ENCODE measurements at places on chromosomes 13 and 19.

DNA sequence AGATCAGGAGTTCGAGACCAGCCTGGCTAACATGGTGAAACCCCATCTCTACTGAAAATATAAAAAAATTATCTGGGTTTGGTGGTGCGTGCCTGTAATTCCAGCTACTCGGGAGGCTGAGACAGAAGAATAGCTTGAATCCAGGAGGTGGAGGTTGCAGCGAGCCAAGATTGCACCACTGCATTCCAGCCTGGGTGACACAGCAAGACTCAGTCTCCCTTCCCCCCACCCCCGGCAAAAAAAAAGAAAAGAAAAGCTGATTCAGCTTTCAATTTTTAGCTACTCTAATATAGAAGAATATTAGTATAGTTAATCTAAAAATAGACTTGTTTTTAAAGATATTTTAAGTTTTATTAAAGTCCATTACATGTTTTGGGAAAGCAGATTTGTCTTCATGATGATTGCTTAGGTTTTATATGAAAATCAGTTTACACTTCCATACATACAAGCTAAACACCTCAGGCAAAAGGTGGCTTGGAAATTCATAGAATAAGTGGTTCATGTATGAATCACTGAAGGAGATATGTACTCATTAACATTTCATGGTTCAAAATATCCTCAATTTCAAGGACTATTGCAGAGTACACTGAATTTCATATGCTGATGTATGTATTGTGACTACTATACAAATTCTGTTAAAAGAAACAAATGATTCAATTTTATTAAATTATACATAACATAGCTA lies 165.2 kb downstream of the TDRD3 start:
- DNase-seq = no peak

DNA sequence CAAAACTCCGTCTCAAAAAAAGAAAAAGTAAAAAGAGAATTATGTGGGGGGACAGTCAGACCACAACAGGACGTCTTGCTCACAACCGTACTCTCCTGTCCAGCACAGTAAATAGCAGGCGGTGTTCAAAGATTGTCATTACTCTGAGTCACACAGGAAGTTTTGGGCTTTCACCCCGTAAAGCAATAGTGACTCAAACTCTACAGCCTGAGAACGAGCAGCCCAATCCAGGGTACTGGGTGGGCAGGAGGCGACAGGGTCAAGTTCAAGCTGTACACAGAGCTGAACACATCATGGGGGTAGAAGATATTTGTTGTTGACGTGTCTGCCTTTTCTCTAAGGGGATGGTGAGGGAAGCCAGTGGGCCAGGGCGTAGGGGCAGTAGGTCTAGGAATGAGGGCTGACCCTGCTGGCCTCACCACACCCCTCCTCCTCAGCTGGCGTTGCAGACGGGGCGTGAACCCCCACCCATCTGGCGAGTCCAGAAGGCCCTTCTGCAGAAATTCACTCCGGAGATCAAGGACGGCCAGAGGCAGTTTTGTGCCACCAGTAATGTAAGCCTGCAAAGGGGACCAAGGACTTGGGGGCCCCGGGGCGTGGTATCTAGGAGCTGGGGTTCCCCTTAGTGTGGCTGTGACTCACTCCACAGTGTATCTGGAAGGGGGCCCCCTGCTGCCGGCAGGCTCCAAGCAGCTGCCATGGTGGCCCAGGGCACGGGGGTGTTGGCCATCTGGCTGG lies 23.3 kb downstream of the PRR12 start:
- no peak for DNase-seq

DNA sequence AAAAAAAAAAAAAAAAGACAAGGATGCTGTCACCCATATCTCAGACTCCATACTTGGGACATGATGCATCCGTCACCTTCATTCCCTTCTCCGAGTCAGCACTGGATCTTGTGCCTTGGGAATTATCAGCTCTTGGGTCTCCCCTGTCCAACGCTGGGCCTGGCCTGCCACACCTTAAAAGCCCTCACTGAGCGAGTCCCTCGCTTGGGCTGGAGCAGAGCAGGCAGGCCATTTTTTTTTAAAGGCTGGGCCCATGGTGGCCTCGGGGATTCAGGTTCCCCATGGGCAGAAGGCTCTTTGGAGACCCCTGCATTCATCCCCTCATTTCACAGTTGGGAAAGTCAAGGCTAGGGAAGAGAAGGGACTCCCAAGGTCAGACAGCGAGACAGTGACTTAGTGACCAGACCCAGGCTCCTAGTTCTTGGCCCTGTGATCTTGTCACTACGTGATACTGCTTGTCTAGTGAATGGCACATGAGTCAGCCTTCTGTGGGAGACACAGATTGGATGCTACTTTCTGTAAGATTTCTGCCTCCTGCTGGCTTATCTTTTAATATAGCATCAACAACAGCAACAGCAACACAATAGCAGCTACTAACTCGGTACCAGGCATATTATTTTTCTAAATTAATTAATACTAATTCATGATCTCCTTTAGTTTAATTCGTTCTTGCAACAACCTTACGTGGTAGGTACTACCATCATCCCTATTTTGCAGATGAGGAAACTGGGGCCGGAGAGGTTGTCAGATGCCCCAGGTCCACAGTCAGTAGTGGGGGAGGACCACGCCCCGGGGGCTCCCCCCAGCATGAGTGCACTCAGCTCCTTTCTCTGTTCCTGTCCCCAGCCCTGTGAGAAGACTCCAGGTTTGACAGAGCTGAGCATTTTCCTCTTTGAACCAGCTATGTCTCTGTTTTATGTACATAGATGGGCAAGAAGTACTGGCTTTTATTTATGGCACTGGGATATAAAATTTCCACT lies 27.4 kb upstream of the ZNF536 start:
- no peak for DNase-seq

DNA sequence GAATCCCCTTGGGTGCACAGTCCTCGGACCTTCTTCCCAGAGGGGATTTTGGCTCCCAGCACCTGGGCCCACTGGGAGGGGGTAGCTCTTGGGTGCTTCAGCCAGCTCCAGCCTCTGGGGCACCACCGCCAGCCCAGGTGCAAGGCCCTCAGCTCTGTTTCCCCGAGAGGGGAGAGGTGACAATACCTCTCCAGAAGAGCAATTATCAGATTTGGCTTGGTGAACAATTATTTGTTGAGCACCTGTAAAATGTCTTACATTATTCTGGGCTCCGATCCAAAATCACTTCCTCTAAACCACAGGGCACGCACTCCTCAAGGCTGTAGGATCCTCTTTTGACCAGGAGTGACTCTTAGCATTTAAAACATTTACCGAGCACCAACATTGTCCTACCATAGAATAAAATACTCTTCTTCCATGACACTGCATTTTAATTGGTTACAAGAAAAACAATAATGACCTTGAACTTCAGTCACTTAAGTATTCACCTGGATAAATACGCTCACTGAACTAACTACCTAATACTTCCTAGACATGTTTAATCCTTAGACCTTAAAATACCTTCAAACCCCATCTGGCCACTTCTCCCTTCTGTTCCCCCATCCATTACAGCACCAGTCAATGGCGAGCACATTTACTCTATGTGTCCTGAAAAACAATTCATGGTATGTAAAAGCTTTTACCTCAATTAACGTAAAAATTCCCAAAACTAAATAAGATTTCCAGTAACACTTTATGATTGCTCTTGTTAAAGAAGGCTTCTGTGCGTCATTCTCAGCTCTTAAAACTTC lies 54.8 kb downstream of the ABCC4 start:
- DNase-seq = no peak

- no peak for DNase-seq
Measured at GRCh38 chr19:55597501-55597921, 1.8 kb downstream of the FIZ1 start.

GRCh38 chr19:33689138-33689746 lies 67.5 kb downstream of the CHST8 start:
- DNase-seq = no peak

DNA sequence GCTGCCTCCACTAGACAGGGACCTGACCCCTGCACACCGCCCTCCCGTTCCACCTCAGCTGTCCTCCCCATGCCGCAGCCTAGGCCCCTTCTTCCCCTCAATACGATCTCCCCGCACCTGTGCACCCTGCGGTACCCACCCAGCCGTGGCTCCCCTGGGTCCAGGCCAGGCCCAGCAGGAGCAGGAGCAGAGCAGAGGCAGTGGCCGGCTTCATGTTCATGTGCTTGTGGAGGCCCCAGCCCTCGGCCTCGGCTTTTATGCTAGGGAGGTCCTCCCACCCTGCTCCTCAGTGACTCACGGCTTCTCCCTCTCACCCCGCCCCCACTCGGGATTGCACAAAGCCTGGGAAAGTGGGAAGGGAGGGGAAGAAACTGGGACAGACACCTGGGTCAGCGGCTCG lies 11.4 kb upstream of the KRTDAP start:
- no peak for DNase-seq

- no peak for DNase-seq
Measured at GRCh38 chr13:56299650-56300049, 841.1 kb upstream of the PRR20A start.

DNA sequence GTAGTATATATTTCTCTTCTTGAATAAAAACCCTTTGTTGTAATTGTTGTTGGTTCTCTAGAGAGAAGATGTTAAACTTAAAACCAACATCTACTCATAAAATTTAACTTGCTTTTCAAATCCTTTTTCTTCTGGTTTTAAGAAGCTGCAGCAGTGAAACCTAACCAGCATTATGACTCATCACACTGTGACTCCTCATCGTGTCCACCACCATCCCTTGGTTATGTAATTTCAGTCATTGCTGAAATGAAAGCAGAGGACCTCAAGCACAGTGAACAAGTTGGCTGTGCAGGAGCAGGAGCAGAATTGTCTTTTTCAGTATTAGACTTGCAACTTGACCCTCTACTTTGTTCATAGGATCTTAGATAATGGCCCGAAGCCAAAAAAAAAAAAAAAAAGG lies 64.9 kb upstream of the HTR2A start:
- no peak for DNase-seq

- no peak for DNase-seq
Measured at GRCh38 chr19:56839652-56840450, 675 bp downstream of the PEG3 start.

DNA sequence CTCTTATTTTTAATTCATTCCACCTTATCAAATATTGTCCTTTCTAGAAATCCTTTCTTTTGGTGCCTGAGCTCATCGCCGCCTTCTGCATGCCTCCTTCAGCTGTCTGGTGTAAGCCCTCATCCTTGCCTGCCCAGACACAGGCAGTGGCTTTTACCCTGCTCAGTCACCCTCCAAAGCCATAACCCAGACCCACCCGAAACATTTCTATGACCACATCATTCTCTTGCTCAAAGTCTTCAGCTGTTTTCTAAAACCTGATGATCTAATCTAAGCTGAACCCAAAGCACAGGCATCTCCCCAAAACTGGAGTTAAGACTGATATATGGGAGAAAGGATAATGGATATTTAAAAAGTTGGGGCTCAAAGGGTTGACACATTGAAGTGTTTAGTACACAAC lies 753.7 kb upstream of the SGCG start:
- DNase-seq = no peak

Measured in stimulated activated CD8-positive, alpha-beta memory T cell treated with anti-CD3 and anti-CD28 coated beads, Interleukin-12 subunit alpha, Interleukin-12 subunit beta, amount 100 ng/mL, for 4 hours (primary cell).